ENCODE measurements at places on chromosomes 5 and 9.

- no peak for DNase-seq
These were observed 40.0 kb upstream of the IPPK start for GRCh38 chr9:92709954-92710353.

GRCh38 chr5:140214831-140215230 lies 39.8 kb downstream of the CYSTM1 start:
- DNase-seq: no peak

DNA sequence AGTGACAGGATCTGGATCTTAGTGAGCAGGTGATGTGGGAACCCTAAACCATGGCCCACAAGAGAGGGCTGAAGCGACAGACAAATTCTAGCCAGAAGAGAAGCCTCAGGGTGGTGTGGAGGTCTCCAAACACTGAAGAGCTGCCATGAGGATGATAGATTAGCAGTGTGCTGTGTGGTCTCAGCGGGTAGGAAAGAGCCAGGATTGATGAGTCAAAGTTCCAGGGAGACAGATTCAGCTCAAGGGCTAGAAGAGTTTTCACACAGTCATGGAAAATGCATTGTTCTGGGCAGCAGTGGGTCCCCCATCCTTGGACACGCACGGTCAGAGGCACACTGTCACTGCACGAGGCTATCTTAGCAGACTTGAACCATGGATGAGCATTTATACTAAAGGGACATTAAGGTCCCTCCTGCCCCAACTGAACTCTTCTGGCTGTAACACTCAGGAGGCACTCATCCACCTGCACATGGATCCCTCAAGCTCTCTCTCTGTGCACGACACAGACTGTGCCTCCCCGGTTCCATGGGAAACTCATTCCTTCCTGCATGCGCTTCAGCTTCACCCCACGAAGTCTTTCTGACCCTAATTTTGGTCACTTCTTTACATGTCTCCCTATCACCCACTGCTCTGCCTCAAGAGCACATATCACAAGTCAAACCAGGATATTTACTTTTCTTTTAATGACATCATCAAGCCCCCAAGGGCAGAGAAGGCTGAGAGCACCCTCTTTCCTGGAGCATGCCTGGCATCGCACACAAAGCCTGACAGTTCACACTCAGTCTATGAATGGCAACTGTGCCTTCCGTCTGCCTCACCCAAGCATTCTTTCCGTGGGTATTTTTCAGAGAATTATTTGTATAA lies 84.8 kb downstream of the TLE1 start:
- DNase-seq: no peak

DNA sequence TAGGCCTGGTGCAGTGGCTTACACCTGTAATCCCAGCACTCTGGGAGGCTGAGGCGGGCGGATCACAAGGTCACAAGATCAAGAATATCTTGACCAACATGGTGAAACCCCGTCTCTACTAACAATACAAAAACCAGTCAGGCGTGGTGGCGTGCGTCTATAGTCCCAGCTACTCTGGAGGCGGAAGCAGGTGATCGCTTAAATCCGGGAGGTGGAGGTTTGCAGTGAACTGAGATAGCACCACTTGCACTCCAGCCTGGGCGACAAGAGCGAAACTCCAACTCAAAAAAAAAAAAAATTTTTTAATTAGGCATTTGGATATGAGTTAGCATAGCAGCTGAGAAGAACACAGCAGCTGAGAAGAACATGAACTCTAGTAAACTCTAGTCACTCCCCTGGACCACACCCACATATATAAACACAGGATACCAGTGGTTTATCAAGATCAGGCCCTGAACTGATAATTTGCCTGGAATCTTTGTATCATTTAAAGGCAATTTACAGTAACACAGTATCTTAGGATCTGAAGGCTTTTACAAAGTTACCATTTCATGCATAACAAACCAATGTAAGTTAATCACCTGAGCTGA lies 4.6 kb upstream of the UGCG start:
- DNase-seq: no peak

DNA sequence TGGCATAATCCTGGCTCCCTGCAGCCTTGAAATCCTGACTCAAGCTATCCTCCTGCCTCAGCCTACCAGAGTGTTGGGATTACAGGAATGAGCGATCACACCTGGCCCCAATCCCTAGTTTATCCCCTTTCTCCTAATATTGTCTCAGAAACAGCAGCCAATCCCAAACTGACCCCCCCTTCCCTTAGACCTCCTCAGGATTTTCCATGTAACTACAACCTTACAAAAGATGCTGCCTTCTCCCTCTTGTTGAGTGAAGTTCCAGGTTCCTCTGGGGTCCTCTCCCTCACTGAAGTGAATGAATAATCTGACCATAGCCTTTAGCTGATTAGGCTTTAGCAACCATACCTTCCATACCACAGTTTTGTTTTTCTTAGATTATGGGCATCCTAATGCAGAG lies 25.9 kb upstream of the MSANTD3 start:
- DNase-seq: no peak

- peak; percentile 16 for DNase-seq
These were observed 101.4 kb downstream of the GALNT10 start for GRCh38 chr5:154291917-154292316.

DNA sequence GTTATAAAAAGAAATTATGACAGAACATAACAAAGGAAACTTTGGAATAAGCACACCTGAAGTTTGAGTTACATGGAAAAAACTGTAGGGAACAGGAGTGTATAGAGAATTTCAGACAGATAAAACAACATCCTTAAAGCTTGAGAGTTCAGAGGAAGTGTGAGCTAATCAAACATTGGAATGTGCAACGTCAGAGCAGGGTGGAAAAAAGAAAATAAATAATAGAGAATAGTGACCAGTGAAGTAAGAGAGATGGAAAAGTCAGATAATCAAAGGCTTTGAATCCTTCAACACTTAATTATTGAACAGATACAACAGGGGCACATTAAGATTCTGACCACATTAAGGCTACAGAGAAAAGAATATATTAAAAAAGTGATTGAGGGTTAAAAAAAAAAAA lies 128.5 kb upstream of the CDH10 start:
- DNase-seq: no peak

GRCh38 chr5:17679597-17680203 lies 45.4 kb downstream of the TAF11L14 start:
- DNase-seq: no peak

- DNase-seq: no peak
These were observed 2.4 kb upstream of the CCDC112 start for GRCh38 chr5:115298811-115299210.

GRCh38 chr5:169169783-169170182 lies 131.2 kb downstream of the SLIT3 start:
- no peak for DNase-seq

DNA sequence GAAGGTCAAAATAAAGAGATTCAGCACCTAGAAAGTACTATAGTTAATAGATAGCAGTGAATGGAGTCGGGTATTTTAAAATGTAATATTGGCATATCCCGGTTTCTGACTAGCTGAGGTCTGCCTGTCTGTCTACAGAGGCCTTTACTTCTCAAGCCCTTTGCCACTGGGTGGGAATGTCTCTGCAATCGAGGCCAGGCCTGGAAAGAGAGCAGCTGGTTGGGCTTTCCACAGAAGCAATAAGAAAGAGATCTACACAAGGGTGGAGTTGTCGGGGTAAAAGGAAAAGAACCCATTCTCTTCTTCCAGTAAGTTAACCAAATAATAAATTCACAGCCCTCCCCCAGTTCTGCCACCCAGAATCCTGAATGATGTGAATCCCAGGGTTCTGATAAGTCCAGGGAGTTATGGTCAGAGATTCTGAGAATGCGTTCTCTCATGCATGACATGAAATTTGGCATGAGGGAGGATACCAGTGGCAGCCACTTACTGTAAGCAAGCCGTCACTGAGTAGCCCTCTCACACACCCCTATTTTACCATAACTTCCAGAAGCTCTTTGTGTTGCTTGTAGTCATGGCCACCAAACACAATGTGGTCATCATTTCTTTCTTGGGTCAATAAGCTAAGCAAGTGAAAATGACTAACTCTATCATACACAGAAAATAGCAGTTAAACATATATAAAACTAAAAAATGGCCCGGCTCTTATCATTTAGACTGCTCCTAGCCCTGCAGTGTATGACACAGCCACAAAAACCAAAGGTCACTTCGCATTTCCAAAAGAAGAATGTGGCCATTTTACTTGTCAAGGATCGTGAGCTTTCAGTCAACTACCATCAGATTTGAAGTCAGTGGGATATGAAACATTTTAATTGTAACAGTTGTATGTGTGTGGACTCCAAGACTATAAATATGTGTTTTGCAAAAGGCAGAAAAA lies 185.0 kb downstream of the GLIS3 start:
- no peak for DNase-seq

GRCh38 chr5:58187432-58188261 lies 272.2 kb downstream of the PLK2 start:
- no peak for DNase-seq

GRCh38 chr9:7984692-7985091 lies 185.1 kb upstream of the DMAC1 start:
- DNase-seq: no peak

DNA sequence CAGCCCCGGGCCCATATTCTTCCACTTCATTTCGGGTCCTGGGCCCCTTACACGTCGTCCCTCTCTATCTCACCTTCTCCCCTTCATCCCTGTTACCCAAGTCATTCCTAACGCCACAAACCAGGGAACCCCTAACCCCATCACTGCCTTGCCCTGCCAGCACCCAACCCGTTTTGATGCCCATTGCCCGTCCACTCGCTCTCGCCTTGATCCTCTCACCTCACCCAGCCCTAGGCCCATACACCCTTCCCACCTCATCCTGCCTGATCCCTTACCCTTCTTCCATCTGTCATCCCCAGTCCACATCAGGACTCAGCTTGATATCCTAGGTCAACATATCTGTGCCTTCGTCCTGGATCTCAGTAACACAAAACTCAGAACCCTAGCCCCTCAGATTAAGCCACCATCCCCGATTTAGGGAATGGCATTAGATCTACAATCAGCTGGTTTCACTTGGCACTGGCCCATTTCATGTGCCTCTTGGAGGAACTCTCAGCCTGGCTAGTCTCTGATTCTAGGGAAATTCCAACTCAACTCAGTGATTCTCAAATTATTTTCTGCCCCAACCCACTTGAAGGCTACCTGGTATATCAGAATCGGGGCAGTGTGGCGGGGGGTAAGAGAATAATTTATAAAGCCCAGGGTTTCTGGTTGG lies 489 bp downstream of the CHMP5 start:
- DNase-seq: no peak

- no peak for DNase-seq
These were observed 8.8 kb downstream of the DNM1 start for GRCh38 chr9:128211981-128212281.

GRCh38 chr5:119171686-119172085 lies 100.8 kb downstream of the DMXL1 start:
- DNase-seq: no peak

- DNase-seq: no peak
These were observed 5.5 kb downstream of the HIGD2A start for GRCh38 chr5:176394096-176394495.

GRCh38 chr5:83937837-83938236 lies 217.2 kb upstream of the HAPLN1 start:
- no peak for DNase-seq

- DNase-seq: no peak
These were observed 20.1 kb downstream of the NFIB start for GRCh38 chr9:14293801-14294200.

- no peak for DNase-seq
These were observed 1060.6 kb upstream of the ACO1 start for GRCh38 chr9:31323726-31324444.

- DNase-seq: no peak
These were observed 3.5 kb downstream of the TMCO6 start for GRCh38 chr5:140642718-140643117.

DNA sequence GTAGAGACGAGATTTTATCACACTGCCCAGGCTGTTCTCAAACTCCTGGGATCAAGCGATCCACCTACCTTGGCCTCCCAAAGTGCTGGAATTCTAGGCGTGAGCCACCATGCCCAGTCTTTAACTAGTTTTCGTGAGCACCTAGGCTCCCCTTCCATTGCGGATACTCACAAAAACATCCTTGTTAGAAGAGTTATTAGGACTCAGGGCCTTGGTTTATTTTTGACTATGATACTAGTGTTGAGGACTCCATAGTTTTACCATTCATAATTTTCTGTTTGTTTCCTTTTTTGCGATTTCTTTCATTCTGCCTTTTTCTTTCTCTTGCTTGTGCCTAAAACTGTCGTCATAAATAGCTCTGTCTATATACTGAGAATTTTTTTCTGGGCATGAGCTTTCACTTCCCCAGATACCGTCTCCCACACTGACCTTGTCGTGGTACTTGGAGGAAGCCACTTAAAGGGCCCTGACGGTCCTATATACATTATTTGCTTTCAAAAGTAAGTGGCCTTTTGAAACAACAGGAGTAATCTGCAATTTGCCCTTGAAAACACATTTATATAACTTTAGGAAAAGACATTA lies 5.2 kb downstream of the F2R start:
- DNase-seq: no peak

- no peak for DNase-seq
These were observed 45.2 kb downstream of the PLAC8L1 start for GRCh38 chr5:146060221-146060585.

- DNase-seq: no peak
These were observed 6.1 kb downstream of the TBC1D13 start for GRCh38 chr9:128792978-128793686.

DNA sequence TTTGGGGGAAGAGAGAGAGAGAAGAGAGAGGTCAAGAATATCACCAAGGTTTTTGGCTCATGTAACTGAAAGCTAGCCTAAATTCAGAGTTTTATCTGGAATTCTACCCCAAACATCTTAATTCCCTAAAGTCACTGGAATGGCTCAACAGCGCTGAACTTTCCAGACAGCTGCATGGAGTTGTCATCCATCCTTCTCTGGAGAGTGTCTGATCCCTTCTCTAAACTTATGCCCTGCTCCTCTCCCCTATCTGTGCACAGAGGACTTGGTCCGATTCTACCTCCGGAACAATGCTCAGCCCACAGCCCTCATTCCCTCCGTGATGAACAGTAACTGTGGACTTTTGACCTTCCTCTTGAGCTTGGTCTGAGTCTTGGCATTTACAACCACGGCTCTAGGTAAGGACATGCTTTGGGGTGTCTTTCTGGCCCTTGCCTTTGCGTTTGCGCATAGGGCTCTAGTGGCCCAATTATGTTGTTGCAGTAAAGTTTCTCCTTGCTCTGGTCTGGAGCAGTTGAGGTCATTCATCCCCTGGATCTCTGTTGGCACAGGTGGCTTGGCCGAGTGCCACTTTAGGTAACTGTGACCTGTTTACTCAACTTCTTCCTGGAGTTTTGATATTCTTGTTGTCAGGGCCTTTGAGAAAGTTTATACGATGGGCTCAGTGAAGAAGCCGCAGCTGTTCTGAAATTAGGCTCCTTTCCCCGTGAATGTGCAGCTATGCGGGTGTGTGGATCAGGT lies 18.3 kb upstream of the CD180 start:
- no peak for DNase-seq

Data from ecto neural progenitor cell (in vitro differentiated cells).